ENCODE measurements at places on chromosomes 5 and 9.

GRCh38 chr5:161562446-161562845 is 15.9 kb upstream of the GABRB2 start:
- DNase-seq = no peak

- no peak for DNase-seq
Observed at GRCh38 chr5:142663246-142663645, 22.6 kb downstream of the FGF1 start.

- no peak for DNase-seq
Observed at GRCh38 chr5:113255579-113256386, 179.0 kb downstream of the TSSK1B start.

DNA sequence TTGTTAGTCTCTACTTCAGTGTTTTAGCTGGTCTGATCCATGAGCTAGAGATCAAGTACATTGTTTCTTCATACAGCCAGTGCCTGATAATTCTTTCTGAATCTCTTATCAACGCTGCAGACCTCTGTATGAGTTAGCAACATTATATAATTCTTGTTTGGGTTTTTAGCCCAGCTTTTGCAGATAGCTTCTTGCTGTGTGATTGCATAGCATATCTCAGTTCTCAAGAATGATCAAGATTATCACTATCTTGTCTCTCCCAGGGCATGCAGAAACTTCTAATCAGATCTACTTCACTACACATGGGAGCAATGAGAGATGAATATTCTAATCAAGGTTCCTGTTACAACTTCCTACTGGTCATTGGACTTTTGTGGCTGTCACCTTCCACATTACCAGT is 158.3 kb downstream of the FAM174A start:
- no peak for DNase-seq

GRCh38 chr9:121946465-121946864 is 146.6 kb downstream of the TTLL11 start:
- DNase-seq = no peak

GRCh38 chr9:101737705-101738565 is 512 bp downstream of the GRIN3A start:
- no peak for DNase-seq

DNA sequence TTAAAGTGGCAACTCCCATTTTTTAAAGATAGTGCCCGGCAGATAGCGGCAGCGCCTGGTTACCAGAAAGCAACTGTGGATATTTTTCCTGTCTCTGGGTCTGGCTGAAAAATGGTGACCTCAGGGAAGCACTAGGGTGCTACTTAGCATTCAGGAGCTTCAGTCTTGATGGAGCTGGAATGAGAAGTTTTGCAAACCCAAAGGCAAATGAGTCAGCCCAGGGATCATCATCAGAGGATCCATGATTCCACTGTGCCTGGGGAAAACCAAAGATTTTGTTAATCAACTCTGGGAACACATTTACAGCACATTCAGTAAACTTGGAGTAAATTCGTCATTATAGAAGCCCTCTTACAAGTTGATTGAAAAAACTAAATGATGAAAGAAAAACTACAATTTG is 26.7 kb downstream of the F2R start:
- DNase-seq = no peak

- no peak for DNase-seq
Observed at GRCh38 chr5:61450493-61451279, 118.6 kb downstream of the ZSWIM6 start.

DNA sequence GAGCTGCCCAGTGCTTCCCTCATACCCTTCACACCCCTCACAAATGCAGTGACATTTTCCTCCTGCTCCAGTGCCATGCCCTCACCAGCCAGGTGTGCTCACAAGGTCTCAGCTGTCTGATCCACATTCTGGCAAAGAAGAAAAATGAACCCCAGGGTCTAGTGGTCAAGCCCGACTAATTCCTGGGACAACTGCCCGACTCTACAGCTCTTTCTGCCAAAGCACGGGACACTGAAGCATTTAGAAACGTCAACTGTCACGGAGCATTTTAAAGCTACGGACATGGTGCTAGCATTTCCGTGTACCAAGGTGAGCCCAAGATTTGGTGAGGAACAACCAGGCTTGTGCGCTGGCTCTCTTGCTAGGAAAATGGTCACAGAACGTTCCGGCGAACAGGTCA is 56.8 kb upstream of the PHYKPL start:
- DNase-seq = no peak

DNA sequence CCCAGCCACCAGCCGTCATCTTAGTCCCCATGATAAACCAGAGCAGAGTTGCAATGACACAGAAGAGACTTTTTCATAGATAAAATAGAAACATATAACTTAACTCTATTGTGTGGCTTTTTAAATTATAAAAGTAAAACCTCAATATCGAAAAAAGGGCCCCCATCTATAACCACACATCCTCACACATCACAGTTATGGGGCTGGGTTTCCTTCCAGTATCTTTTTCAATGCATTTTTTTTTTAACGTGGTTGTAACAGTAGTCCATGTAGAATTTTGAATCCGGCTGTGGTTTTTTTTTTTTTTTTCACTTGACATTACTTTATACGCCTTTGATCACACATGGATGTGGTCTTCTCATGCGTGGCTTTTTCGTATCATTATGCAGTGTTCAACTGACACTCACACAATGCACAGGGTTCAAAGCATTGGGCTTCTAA is 77.4 kb downstream of the CFAP77 start:
- no peak for DNase-seq

- no peak for DNase-seq
Observed at GRCh38 chr5:135934939-135935338, 19.8 kb downstream of the LECT2 start.

DNA sequence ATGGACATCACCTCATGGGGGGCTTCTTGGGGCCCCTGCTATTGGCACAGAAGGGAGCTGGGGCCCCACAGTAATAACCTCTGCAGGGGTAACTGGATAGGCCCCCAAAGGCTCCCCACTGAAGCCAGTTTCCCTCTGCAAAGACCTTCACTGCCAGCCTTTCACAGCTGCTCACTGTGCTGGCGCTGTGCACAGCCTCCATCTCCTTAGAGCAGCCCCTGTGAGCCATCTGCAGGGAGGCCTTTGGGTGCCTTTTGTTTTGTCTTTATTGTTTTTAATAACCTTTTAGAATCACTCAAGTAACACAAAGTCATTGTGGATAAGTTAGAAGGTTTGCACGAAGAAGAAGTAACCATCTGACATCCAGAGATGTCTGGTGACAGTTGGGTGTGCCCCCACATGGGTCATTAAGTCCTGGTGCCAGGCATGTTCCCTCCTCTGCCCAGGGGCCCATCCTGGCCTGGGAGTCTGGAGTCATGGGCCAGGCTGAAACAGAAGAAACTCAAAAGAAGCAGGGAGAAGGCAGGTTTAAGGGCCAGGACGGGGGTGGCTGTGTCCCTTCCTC is 42.7 kb downstream of the NCS1 start:
- DNase-seq = no peak

GRCh38 chr9:2109069-2109650 is 94.0 kb downstream of the SMARCA2 start:
- DNase-seq = no peak

GRCh38 chr5:51990661-51991180 is 607.5 kb downstream of the ISL1 start:
- DNase-seq = no peak

GRCh38 chr9:15077946-15078729 is 167.9 kb upstream of the FREM1 start:
- DNase-seq = no peak

DNA sequence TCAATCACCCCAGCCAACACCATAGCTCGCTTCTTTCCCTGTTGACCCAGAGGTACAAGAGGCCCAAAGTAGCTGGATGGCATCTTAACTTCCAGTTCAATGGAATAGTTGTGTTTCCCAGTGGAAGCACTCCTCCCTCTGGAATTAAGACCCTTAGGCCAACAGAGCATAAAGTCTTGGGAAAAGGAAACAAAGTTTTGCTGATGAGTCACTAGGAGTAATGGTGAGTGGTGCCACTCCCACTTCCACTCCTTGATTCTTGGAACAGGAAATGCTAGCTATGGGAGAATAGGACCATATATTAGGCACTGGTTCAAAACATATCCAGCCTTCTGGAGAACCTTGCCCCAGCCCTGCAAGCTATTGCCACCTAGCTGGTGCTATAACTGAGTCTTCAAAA is 44.7 kb upstream of the LMX1B start:
- DNase-seq = no peak

GRCh38 chr9:23644326-23644725 is 181.7 kb downstream of the ELAVL2 start:
- DNase-seq = no peak

GRCh38 chr9:114497236-114497635 is 8.0 kb downstream of the WHRN start:
- DNase-seq = no peak

DNA sequence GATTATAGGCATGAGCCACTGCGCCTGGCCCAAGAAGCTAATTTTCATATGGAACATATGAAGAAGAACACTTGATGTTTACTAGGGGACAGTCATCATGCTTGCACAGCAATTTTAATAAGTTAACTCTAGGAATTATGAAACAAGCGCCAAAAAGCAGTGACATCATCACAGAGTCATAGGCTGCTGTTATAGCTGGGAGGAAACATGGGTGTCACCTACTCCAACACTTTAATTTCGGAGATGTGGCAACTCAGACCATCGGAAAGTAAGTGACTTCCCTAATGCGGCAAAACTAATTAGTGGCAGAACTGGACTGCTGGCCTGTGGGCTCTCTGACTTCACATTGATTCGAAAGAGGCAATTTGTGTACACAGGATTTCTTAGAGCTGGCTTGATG is 38.1 kb upstream of the EQTN start:
- no peak for DNase-seq

All from stimulated activated CD8-positive, alpha-beta memory T cell treated with anti-CD3 and anti-CD28 coated beads, Interleukin-4, amount 100 ng/mL, for 1 hour (primary cell).